CD4-positive, CD25-positive, alpha-beta regulatory T cell (primary cell): ENCODE measurements at places on chromosomes 5 and 9. TPM values are rescaled to one million over a fixed set of nuclear protein-coding genes. Genes with fewer than 3 reads are reported as not detected.
A peak's percentile ranks its signal among the peaks of the same experiment; 100 is the strongest.

The ZNF454 gene
- polyA plus RNA-seq: not detected

GRCh38 chr5:8053270-8053669 is 184.3 kb downstream of the MTRR start:
- H3K27me3 ChIP-seq: no peaks in the 10 kb centered on the region
- no peaks in the 10 kb centered on the region for H3K4me1 ChIP-seq
- no peaks in the 10 kb centered on the region for H3K36me3 ChIP-seq
- no peak overlapping the region for H3K27ac ChIP-seq
- DNase-seq: no peak

DNA sequence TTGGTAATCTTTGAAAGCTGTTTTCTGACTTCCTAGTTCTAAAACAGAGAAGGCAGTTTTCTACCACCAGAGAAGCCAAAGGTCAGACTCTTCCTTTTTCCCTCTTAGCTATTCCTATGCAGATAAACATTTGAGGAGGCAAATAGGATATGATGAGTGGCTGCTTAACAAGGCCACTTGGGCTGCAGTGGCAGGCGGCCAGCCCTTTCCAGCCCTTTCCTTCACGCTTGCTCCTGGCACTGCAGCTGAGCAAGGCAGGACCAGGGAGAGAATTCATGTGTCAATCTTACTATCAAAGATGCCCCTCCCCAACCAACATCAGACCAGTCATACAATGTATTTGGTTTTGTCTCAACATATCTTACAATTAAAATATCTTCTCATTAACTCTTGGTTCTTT is 36.8 kb upstream of the RNF38 start:
- no peak overlapping the region for H3K4me3 ChIP-seq
- no peaks in the 10 kb centered on the region for H3K27me3 ChIP-seq
- no peak overlapping the region for H3K27ac ChIP-seq
- DNase-seq: no peak
- H3K36me3 ChIP-seq: no peaks in the 10 kb centered on the region

DNA sequence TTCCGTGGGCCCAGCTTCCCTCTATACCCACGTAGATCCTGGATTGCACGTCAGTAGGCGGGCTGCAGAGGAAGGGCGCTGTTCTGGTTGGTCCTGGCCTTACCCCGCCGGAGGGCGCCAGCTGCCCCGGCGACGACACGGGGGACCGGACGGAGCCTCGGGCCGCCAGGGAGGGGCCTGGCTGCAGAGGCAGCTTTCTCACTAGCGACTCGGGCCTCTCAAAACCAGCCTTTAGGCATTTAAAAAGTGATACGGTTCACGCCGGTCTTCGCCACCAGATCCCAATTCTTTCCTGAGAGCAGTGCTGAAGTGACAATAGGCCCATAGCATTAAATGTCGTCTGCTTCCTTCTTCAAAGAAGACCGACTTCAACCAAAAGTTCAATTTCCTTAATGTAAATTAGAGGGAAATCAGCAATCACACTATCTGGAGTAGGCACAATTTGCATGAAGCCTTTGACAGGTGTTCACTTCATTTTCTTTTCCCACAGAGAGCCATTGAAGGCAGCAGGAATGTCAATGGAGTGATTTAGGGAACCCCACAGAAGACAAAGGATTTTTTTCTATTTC is 17.6 kb upstream of the UBE2D2 start:
- H3K36me3 ChIP-seq: no peaks in the 10 kb centered on the region
- peaks cover 6% of the 10 kb centered on the region for H3K4me1 ChIP-seq
- H3K27me3 ChIP-seq: no peaks in the 10 kb centered on the region
- peak overlapping the region; percentile 48 for H3K4me3 ChIP-seq

GRCh38 chr9:20532584-20532983 is 89.7 kb downstream of the MLLT3 start:
- no peaks in the 10 kb centered on the region for H3K27me3 ChIP-seq
- H3K4me3 ChIP-seq: no peak overlapping the region
- H3K4me1 ChIP-seq: peaks cover 18% of the 10 kb centered on the region

DNA sequence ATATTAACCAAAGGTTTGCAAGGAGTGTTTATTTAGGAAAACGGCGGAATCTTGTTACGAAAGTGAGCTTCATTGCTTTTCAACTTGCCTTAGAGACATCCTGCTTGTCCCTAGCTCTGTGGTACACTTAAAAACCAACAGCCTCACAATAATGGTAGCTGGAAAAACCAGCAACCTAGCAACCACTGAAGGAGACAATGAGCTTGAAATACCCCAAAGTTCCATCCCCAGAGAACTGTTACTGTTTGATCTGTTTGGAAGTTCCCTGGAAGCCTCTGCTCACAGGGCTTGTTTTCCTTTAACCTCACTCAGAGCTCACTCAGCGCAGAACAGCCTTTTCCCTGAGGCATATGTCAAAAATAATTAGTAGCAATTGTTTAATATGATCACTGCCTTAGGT is 43.2 kb downstream of the SH3TC2 start:
- H3K36me3 ChIP-seq: no peaks in the 10 kb centered on the region
- H3K27ac ChIP-seq: no peak overlapping the region
- peaks cover 3% of the 10 kb centered on the region for H3K27me3 ChIP-seq
- DNase-seq: no peak

GRCh38 chr5:112929336-112930081 is 7.5 kb upstream of the REEP5 start:
- no peak for DNase-seq
- peak overlapping the region; percentile 69 for H3K4me3 ChIP-seq
- H3K4me1 ChIP-seq: peaks cover 34% of the 10 kb centered on the region
- no peaks in the 10 kb centered on the region for H3K27me3 ChIP-seq
- H3K27ac ChIP-seq: peak overlapping the region; percentile 18
- no peaks in the 10 kb centered on the region for H3K36me3 ChIP-seq
